Activated CD8-positive, alpha-beta memory T cell treated with anti-CD3 and anti-CD28 coated beads for 4 hours (primary cell): ENCODE measurements at places on chromosomes 5 and 9.
A peak's percentile ranks its signal among the peaks of the same experiment; 100 is the strongest.

GRCh38 chr9:100505564-100506159 is 32.7 kb downstream of the TMEFF1 start:
- DNase-seq = peak; percentile 5

- no peak for DNase-seq
Observed at GRCh38 chr9:91572811-91573210, 149.2 kb upstream of the NFIL3 start.

GRCh38 chr5:171595401-171595800 is 176.0 kb downstream of the FGF18 start:
- DNase-seq = no peak

GRCh38 chr5:69498384-69498783 is 5.8 kb downstream of the OCLN start:
- no peak for DNase-seq

GRCh38 chr5:54347221-54347865 is 37.0 kb upstream of the ARL15 start:
- no peak for DNase-seq

GRCh38 chr5:73674669-73675004 is 48.6 kb downstream of the ARHGEF28 start:
- no peak for DNase-seq

DNA sequence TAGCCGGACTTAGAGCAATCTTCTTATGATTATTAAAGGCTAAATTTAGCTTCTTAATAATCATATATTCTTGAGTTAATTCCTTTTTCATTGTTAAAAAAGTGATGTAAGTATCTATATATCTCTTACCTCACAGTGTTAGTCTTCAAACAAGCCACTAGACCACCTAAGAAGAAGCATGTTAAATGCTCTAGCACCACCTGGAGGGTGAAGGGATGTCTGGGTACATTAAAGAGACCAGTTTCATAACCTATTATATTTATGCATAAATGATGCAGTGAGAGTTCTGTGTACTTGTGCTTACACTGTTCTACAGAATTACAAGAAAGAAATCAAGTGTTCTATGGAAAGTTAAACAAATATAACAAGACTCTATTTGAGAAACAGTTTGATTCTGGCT is 55.9 kb upstream of the SLCO6A1 start:
- no peak for DNase-seq

DNA sequence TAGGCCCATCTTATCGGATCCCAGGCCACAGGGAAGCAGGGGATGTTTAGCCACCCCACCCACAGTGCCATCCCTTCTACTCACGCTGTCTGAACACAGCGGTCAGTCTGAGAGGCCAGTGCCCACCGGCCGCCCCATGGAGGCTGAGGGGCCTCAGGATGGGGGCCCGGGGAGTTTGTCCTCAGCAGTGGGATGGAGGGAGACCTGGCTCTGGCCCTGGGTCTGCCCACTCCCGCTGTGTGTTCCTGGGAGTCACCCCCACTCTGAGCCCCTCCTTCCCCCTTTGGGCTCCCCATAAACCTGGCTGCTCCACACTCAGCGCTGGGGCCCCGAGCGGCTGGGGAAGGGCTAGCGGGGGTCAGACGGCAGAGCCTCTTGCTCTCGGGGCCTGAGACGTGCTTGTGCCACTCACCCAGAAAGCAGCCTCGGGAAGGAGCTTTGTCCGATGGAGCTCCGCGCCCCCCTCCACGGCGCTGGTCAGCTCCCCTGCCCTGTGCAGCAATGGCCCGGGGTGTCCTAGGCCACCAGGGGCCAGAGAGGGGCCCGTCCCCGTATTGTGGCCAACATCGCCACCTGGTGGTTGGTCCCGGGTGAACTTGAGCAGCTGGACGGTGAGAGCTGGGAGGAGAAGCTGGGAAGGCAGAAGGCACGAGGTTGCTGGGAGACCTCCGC is 10.9 kb upstream of the LAMC3 start:
- no peak for DNase-seq

- no peak for DNase-seq
Observed at GRCh38 chr5:173053041-173053440, 3.1 kb upstream of the CREBRF start.

- no peak for DNase-seq
Observed at GRCh38 chr5:83683836-83684235, 36.8 kb downstream of the HAPLN1 start.

DNA sequence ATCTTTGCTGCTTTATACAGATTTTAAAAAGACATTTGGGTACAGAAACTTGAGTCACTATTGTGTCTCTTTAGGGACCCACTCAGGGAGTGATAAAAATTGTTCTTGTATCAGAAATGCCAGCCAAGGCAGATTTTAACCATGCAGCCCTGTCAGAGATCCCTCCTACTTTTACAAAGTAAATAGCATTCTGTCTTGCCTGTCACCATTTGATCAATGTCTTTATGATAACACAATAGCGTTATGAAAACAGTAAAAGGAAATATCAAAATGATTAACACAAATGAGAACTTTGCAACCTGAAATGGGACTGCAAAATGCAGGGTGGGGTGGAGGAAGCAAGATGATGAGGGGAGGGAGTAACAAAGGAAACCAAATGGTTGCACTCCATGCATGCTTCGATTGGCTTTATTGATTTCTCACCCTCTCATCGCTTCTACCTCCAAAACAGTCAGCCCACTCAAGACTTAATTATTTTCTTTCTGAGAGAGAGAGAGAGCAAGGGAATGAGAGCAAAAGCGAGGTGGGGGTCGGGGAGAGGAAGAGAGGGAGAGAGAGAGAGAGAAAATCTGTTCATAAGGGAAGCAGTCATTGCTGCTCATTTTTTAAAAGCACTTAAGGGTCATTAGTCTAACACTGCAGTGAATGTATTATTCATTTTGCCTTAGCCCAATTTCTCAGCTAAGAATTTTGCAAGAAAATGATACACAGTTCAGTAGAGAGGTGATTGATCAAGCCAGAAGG is 576.5 kb downstream of the CSNK1G3 start:
- DNase-seq = no peak

- no peak for DNase-seq
Observed at GRCh38 chr5:144201588-144201987, 30.9 kb downstream of the KCTD16 start.

GRCh38 chr5:35852084-35852734 is 4.5 kb upstream of the IL7R start:
- no peak for DNase-seq

DNA sequence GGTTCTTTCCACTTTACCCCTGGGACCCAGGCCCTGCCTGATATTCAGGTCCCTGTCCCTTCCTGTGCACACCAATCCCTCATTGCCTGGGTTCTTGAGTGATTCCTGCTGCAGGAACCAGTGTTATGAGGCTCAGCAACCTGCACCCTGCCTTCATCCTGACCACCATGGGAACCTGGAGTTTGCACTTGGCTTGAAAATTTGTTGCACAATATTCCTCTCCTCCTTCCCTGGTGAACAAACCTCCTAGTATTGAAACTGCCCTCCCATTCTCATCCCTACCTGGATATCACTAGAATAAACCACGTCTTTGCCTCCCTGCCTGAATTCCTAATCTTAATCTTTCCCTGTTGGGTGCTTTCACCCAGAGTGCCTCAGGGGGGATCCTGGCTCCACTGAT is 52.1 kb upstream of the AFAP1L1 start:
- no peak for DNase-seq

- no peak for DNase-seq
Observed at GRCh38 chr5:72282878-72283277, 37.2 kb downstream of the MRPS27 start.

- DNase-seq = no peak
Observed at GRCh38 chr5:96584712-96585111, 77.5 kb upstream of the CAST start.

- DNase-seq = no peak
Observed at GRCh38 chr5:174532455-174533453, 191.6 kb upstream of the MSX2 start.

- DNase-seq = no peak
Observed at GRCh38 chr9:134204991-134205578, 40.7 kb upstream of the RNU6ATAC start.

DNA sequence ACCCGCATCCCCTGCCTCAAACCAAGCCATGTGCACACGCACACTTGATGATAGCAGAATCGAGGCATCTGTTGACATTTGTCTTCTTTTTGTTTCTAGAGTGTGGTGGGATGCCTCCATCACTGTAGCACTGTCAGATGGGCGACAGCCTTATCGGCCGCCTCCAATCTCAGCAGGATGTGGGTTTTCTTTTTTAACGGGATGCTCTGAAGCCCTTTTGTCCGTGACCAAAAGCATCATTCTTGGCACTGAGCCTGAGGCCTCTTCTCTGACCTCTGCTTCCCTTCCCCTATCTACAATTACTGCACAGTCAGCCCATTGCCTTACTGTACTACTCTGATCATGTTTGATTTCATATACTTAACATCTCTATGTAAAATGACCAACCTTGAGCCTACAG is 78.3 kb downstream of the LMNB1 start:
- no peak for DNase-seq

GRCh38 chr5:157820593-157821252 is 38.2 kb downstream of the CLINT1 start:
- no peak for DNase-seq

- no peak for DNase-seq
Observed at GRCh38 chr5:10030219-10030831, 219.4 kb downstream of the ATPSCKMT start.

DNA sequence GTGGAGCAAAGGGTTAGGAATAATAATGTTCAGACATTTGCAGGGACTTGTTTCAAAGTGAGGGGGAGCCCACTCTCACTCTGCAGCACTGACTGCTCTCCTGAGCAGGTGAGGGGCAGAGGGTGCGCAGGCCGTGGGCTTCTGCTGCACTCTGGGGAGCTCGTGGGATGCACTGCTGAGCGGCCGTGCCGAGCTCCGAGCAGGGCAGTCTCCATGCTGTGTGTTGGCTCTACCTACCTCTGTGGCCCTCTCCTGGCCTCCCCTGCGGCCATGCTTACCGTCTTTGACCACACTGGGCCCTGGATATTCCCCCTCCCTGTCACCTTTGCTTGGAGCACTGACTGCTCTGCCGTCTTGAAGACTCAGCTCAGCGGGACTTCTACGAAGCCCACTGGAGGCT is 33.7 kb downstream of the CRB2 start:
- DNase-seq = no peak

DNA sequence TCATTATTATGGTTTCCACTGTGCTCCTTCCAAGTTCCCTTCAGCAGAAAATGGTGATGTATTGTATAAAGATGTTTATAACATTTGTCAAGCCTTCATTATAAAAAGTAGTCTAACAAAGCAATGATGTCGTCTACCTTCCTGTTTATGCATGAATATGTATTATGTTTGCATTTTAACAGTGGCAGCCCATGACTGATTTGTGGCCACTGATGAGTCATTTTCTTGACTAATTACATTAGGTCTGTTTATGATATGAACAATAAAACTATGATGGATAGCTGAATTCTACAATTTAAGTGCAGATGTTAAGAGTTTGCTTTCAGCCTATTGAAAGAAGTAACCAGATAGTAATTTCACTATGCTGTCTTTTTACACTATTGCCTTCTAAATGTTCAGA is 75.4 kb upstream of the ADAMTS19 start:
- no peak for DNase-seq

DNA sequence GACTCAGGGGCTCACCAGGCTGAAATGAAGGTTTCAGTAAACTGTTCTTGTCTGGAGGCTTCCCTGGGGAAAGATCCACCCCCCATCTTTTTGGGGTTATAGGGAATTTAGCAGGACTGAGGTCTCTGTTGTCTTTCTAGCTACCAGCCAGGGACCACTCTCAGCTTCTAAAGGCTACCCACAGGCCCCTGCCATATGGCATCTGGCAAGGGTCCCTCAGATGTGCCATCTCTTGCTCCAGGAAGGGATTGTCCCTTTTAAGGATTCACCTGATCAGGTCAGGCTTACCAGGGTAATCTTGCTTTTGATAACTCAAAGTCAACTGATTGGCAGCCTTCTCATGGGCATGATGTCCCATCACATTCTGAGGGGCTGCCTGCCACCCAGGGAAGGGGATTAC is 65.0 kb downstream of the NSUN2 start:
- no peak for DNase-seq

- DNase-seq = no peak
Observed at GRCh38 chr9:123335986-123336329, 20.0 kb upstream of the CRB2 start.

- no peak for DNase-seq
Observed at GRCh38 chr5:68114378-68115040, 101.0 kb upstream of the PIK3R1 start.

- no peak for DNase-seq
Observed at GRCh38 chr5:154446195-154447088, 645 bp downstream of the SAP30L start.

GRCh38 chr9:3931058-3931457 is 368.8 kb downstream of the GLIS3 start:
- DNase-seq = no peak

DNA sequence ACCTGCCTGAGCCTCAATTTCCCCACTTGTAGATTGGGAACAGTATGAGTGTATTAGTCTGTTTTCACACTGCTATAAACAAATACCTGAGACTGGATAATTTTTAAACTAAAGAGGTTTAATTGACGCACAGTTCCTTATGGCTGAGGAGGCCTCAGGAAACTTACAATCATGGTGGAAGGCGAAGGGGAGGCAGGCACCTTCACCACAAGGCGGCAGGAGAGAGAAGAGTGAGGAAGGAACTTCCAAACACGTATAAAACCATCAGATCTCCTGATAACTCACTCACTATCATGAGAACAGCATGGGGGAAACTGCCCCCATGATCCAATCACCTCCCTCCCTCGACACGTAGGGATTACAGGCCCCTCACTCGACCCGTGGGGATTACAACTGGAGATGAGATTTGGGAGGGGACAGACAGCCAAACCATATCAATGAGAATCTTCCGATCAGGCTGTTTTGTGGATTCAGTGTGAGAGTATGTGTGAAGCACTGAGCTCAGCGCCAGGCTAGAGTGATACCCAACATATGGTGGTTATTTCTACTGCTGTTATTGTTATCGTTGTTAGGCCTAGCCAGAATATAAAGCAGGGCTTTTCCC is 14.6 kb upstream of the LMX1B start:
- no peak for DNase-seq

- DNase-seq = no peak
Observed at GRCh38 chr5:119220576-119221197, 135.1 kb upstream of the TNFAIP8 start.

- no peak for DNase-seq
Observed at GRCh38 chr9:136242918-136243525, 2.6 kb downstream of the QSOX2 start.

- DNase-seq = no peak
Observed at GRCh38 chr5:180098526-180098925, 27.0 kb upstream of the RNF130 start.

GRCh38 chr5:5182508-5183188 is 42.5 kb downstream of the ADAMTS16 start:
- no peak for DNase-seq

DNA sequence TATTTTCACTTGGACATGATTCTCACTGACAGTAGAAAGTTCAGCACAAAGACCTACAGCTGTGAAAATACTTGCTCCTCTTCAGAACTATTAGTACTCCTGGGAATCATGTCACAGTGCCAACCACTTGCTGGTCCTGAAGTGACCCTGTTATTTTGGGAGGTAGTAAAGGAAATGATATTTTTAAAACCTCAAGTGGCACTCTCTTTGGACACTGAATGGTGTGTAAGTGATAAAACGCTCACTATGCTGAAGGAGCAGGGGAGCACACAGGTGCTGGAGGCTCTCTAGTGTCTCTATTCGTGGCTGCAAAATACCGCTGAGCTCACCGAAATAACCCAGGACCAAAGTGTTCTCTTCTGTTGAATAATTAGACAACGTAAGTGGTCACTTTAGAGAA is 76.9 kb upstream of the SPATA31D4 start:
- DNase-seq = no peak

- no peak for DNase-seq
Observed at GRCh38 chr5:163580516-163580915, 75.1 kb downstream of the MAT2B start.
